Renal cortical epithelial cell (primary cell): ENCODE measurements at places on chromosomes 7 and 10. TPM values are rescaled to one million over a fixed set of nuclear protein-coding genes. Genes with fewer than 3 reads are reported as not detected.

UPK3B gene
- 0.15 TPM in 1 of 2 replicates, not detected in the other for total RNA-seq

GPNMB gene
- total RNA-seq, result 11.5 and 120 TPM in 2 replicates

VPS37D gene
- total RNA-seq, result 8.6 and 9.2 TPM in 2 replicates

LRMDA gene
- total RNA-seq, result 8.7 and 11.7 TPM in 2 replicates

SPACDR gene
- total RNA-seq, result not detected in 2 replicates

AMZ1 gene
- 3.5 and 14.2 TPM in 2 replicates for total RNA-seq

REPIN1 gene
- total RNA-seq, result 39.6 and 77.0 TPM in 2 replicates

NOD1 gene
- 3.1 and 5.6 TPM in 2 replicates for total RNA-seq

LIPK gene
- total RNA-seq, result not detected in 2 replicates

DDX50 gene
- total RNA-seq, result 62.9 and 64.3 TPM in 2 replicates

ZNF394 gene
- 28.4 and 36.8 TPM in 2 replicates for total RNA-seq

NME8 gene
- not detected in 2 replicates for total RNA-seq

SPDYE11 gene
- total RNA-seq, result not detected in 2 replicates

ZNF722 gene
- not detected in 2 replicates for total RNA-seq

RHBDD2 gene
- total RNA-seq, result 16.0 and 31.3 TPM in 2 replicates

MMP21 gene
- total RNA-seq, result 0.05 TPM in 1 of 2 replicates, not detected in the other

CCDC172 gene
- total RNA-seq, result not detected in 2 replicates

SUGCT gene
- 11.8 and 15.3 TPM in 2 replicates for total RNA-seq

CYP2E1 gene
- total RNA-seq, result 0.40 and 7.6 TPM in 2 replicates

PRPS1L1 gene
- total RNA-seq, result not detected in 2 replicates

BAIAP2L1 gene
- 21.4 and 25.8 TPM in 2 replicates for total RNA-seq

SERPINE1 gene
- 860 and 1,733 TPM in 2 replicates for total RNA-seq

SPDYE2 gene
- total RNA-seq, result 0.10 TPM in 1 of 2 replicates, not detected in the other

RINT1 gene
- total RNA-seq, result 15.1 and 16.2 TPM in 2 replicates
